Activated T-cell treated with anti-CD3 and anti-CD28 coated beads, Interleukin-2, amount 50 U/mL, for 72 hours (primary cell): ENCODE measurements at places on chromosomes 4 and X. TPM values are rescaled to one million over a fixed set of nuclear protein-coding genes. Genes with fewer than 3 reads are reported as not detected.

The SLC16A2 gene
- 0.30 TPM for total RNA-seq

The GPR173 gene
- total RNA-seq, result 0.81 TPM

DNA sequence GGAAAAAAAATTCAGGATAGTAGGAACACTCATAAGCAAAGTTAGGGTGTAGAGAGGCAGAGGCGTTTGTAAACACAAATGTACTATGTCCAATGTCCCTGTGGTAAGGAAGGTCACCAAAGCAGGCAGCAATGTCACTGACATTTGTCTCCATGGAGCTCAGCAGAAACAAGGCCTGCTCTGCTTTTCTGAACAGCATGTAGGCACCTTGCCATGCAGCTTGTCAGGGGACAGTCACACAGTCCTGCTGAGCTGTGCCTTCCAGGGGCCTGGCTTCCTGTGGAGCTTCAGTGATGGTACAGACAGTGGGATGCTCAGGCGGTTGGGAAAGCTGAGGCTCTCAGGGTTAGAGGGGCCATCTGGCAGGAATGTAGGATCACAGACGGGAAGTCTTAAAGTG is 74.5 kb upstream of the HS3ST1 start:
- no peak for DNase-seq

DNA sequence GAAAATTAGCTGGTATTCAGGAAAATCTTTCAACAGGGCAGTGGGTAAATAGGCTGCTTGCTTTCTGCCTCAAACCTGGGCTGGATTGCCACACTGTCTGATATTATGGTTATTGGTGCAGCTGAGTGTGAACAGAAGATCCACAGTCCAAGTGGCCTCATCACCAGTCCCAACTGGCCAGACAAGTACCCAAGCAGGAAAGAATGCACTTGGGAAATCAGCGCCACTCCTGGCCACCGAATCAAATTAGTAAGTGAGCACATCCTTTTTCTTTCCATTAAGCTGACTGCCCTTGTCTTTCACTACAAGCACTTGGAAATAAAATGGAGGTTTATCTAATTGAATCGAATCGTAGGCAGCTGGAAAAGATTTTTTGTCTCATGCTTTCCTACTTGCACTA is 204.7 kb downstream of the TLL1 start:
- DNase-seq, result no peak

DNA sequence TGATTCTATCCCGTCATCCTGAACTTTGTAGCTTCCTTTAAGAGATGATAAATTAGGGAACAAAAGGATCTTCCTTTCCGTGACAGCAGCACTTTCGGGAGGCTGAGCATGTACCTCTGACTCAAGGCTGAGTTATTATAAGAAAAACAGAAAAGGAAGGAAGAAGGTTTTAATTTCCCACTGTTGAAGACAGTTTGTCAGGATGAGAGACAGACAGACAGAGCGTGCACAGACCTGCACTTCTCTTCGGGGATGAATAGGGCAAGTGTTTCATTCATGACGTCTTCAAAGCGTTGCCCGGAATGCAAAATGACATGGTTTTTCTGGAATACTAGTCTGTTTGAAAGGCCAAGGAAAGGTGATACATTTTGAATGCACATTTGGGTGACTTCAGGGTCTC is 405.3 kb upstream of the FAT1 start:
- DNase-seq, result no peak

The ADGRL3 gene
- not detected for total RNA-seq

GRCh38 chr4:20331642-20332041 is 79.9 kb downstream of the SLIT2 start:
- no peak for DNase-seq

The RAI2 gene
- 1.5 TPM for total RNA-seq

The UGT8 gene
- 0.22 TPM for total RNA-seq

GRCh38 chrX:11336201-11336600 is 43.0 kb downstream of the AMELX start:
- DNase-seq, result no peak

The XPNPEP2 gene
- 0.24 TPM for total RNA-seq

The UGT2B15 gene
- total RNA-seq, result not detected

DNA sequence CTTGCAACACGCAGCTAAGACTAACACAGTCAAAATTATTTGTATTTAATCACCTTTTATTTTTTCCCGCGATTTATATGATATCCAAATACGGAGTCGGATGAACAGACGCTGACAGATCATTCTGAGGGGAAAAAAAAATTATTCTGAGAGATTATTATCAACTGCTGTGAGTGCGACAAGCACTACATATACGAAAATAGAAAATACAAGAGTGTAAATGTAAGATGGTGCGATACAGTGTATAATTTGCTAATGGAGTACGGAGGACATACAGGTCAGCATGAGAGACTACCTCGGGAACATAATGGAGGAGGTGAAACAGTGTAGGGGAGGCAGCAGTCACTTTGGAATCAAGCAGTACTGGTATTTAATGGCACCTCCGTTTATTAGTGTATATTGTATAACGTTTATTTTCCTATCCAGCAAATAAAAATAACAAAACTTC is 2.8 kb upstream of the LIN54 start:
- DNase-seq, result no peak

The TMEM144 gene
- total RNA-seq, result 0.22 TPM

GRCh38 chr4:8533274-8533865 is 46.8 kb upstream of the GPR78 start:
- no peak for DNase-seq

- DNase-seq, result no peak
These were observed 22.2 kb downstream of the RBPJ start for GRCh38 chr4:26343038-26343398.

The RHOXF1 gene
- total RNA-seq, result 0.76 TPM

DNA sequence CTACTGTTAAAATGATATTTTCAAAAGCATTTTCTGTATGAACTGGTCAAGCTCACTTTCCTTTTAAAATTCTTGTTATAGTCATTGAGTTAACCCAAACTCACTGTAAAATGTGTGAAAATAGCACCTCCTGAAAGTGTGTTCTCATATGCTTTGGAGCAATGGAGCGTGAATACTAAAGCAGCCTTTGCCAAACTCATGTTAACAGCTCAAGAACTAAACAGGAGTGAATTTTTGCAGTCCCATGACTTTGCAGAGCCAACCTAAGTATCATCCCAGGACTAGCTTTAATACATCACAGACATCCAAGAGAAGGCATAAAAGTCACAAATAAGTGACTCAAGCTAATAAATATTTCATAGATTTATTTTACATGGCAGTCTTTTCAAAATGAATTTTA is 2.3 kb downstream of the AMMECR1 start:
- no peak for DNase-seq

GRCh38 chr4:139530833-139531427 is 25.1 kb downstream of the SETD7 start:
- DNase-seq, result peak; percentile 60

DNA sequence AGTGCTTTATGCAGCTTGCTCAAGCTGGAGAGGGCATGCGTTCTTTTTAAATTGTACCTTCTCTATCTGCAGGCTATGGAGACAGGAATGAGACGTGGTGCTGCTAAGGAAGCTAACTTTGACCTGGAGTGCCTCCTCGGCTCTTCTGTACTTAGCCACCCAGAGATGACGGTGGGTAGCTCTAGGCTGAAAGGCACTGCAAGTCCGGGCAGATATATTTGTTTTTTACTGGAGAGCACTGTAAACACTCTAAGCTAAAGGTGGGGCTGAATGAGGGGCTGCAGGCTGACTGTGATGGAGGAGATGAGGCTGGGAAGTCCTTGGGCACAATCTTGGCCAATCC is 12.1 kb downstream of the ELF4 start:
- no peak for DNase-seq

The CXCL6 gene
- not detected for total RNA-seq

The CLDN2 gene
- not detected for total RNA-seq

DNA sequence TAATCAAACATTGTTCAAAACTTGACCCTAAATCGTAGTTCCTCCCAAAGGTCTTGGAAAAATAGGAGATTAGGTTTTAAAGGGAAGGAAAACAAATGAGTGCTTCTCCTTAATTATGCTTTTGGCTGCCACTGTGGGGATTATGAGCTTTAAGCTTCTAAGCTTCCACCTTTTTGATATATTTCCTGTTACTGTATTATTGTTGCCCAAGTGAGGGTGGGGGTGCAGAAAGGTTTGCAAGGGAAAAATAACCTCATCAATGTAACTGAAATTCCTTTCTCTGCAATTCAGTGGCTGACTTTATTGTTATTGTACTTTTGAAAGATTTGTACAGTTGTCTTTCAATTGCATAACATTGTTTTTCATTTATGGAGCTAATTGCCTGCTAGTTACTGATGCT is 285.1 kb downstream of the FRMPD4 start:
- no peak for DNase-seq

- DNase-seq, result no peak
These were observed 54.4 kb downstream of the MCUB start for GRCh38 chr4:109614466-109614865.

DNA sequence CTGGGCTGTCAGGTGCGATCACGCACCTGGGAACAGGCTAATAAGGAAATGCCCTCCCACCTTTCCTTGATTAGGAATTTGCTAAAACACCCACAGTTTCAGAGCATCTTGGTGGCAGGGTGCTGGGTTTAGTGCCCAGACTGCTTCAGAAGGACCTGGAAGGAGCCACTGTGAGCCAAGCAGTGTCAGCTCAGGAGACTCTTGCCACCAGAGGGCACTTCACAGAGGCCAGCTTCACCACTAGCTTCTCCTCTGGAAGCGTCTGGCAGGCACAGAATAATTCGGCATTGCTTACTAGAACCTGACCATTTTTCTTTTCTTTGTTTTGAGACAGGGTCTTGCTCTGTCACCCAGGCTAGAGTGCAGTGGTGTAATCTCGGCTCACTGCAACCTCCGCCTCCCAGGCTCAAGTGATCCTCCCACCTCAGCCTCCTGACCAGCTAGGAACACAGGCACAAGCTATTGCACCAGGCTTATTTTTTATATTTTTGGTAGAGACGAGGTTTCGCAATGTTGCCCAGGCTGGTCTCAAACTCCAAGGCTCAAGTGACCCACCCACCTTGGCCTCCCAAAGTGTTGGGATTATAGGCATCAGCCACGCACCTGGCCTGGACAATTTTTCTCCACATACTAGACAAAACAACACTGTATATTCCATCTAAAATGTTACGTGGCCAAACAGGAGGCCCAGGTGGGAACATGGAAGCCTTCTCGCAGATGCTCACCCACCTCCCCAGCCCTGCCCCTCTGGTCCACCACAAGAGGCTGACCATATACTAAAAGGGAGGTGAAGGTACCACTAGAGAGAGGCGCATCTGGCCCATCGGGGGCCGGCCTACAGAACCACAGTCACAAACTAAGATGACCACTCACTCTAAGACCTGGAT is 14.1 kb downstream of the NOP14 start:
- no peak for DNase-seq
